ENCODE measurements at places on chromosomes 4 and X.

DNA sequence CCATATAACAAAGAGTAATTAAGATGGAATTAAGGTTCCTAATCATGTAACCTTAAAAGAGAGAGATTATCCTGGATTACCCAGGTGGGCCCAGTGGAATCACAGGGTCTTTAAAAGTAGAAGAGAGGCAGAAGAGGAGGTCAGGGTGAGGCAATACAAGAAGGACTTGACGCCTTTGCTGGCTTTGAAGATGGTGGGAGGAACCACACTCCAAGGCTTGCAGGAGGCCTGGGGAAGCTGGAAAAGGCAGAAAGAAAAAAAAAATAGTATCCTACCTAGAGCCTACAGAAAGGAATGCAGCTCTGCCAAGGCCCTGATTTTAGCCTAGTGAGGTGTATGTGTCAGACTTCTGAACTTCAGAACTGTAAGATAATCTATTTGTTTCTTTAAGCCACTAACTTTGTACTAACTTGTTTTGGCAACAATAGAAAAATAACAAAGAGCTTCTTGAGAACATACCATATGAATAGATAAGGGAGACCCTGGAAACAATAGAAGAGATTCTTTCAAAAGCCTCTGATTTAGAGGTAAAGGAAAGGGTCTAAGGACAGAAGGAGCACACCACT lies 229.9 kb upstream of the TTC29 start:
- DNase-seq, result no peak

- no peak for DNase-seq
These were observed 201.0 kb upstream of the STK26 start for GRCh38 chrX:131821945-131822622.

DNA sequence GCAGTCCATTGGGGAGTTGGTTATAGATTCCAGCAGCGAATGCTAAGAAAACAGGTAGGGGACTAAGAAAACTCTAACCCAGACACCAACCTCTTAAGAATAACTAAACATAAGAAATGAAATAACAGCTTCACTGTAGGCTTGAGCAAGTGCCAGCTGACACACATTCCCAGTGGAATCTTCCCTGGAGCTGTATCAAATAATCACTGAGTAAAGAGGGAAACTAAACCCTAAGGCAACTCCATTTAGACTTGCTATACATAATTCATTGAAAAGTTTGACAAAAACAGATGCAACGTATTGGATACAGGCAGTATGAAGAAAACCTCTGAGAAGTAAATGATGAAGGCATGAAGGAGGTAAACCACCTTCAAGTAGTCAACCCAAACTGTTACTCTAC lies 293.5 kb downstream of the OPHN1 start:
- DNase-seq, result no peak

DNA sequence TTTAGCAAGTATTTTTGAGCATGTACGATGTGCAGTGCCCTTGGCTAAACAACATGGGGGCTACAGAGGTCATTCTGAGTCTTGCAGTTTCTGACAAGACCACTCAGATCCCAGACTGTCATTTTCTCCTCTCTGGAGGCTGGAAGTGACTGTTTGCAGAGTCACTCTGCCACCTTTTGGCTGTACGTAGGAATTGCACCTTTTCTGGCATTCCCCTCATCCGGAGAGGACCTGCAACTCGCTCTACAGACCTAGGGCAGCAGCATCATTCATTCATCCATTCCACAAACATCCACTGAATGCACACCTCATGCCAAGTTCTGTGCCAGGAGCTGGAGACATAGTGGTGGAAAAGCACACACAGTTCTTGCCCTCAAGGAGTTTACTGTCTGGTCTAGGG lies 160.4 kb upstream of the GPR101 start:
- no peak for DNase-seq

DNA sequence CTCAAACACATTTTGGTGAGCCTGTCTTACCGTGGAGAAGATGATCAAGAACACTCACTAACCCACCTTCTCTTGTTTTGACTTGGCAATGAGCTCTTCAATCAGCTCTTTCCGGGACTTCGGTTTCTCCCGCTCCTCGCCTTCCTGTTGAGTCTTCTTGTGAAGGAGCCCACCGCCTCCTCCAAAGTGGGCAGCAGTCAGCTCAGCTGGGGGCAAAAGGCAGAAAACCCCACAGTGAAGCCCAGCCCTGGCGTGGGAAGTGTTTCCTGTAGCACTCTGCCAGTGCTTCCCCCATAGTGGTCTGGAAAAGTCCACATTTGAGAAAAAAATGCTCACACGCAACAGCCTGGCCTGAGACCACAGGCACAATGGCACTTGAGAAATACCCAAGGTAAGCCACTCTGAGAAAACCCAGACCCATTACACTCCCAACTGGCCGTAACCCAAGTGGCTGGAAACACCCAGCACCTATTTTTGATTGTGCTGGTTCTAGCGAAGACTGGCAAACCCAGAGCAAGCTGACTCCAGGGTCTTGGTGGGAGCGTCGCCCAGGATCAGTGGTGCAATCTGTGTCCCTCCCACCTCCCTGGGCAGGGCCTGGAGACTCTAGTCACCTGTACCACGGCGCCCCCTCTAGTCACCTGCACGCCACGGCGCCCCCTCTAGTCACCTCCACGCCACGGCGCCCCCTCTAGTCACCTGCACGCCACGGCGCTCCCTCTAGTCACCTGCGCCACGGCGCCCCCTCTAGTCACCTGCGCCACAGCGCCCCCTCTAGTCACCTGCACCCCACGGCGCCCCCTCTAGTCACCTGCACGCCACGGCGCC lies 8.6 kb downstream of the NOP14 start:
- DNase-seq, result no peak

DNA sequence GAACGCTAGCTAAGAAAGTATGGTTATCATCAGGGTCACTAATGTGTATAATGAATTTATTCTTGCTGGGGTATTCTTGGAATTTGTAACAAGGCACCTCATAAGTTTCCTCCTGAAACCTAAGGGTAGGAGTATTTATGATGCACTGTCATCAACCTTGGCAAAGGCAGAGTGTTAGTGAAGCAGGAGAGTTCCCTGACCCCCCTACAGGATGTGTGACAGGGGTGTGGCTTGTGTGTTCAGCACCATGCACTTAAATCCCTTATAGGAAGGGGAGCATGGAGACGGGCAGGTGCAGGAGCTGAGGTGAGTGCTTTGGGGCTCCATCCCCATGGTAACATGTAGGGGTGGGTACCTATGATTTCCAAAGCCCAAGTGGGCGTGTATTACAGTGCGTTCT lies 237.7 kb downstream of the GALNTL6 start:
- no peak for DNase-seq

DNA sequence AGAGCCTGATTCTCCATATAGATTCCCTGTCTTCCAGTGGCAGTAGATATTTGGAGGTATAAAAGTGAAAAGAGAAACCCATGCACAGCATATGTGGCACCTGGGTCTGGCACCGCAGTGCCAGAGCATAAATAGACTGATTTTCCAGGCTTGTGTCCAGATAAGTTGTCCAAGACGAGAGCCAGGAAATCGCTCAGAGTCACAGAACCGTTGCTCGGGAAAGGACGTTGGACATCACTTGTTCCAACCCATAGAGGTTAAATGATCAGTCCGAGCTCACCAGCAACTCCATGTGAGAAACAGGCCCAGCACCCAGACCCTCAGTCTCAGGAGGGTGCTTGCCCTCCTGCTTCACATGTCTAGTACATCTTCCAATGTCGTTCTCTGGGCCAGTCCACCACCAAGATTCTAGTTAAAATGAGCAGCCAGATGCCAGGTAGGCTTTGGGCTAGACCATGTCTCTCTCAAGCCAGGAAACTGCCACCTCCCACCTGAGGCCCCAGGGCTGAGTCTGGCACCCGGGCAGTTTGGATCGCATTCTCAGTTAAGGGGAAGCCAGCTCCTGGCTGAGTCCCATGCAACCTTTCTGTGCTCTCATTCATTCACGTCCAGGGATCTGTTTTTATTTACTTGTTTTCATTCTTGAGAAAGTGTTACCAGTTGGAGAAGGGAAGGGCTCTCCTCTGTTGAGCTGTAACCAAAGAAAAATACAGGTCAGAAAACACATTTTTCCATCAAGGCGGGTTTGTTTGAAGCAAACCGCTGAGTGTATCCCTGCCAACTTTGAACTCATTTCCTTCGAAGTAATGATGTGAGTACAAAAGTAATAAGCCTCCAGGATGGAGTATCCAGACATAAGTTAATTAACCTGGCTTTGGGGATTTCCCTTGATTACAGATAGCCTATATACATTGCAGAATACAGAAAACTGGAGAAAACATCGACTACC lies 91.7 kb downstream of the PHOX2B start:
- no peak for DNase-seq

DNA sequence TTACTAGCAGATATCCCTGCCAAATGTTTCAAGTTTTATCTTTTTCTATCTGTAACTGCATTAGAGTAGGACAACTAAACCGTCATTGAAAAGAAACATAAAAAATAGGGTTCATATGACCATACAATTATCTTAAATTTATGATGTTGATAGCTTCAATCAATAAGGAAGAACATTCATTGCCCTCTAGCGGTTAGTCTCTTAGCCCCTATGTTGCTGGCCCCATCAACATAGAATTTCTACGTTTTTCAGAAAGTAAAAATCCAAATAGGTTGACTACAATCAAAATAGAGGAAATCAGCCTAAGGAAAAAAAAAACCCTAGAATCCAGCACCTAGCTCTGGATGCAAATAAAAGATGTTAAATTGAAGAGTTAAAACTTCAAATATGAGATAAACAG lies 225.1 kb upstream of the ITM2A start:
- no peak for DNase-seq

DNA sequence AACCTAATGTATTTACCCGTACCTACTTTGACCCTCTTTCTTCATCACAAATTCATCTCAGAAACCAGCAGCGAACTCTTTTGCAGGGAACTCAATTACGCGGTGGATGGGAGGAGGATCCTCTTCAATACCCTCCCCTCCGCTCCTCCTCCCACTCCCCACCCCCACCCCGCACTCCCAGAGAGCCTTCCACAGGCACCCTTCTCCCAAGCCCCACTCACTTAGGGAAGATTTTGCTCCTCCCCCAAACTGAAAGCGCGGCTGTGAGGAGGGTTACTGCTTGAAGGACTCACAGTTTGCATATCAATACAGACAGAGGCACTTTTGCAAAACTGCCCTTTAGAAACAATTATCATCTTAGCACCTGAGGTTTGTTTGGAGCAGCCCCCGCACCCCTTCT lies 960 bp upstream of the IL1RAPL1 start:
- no peak for DNase-seq

DNA sequence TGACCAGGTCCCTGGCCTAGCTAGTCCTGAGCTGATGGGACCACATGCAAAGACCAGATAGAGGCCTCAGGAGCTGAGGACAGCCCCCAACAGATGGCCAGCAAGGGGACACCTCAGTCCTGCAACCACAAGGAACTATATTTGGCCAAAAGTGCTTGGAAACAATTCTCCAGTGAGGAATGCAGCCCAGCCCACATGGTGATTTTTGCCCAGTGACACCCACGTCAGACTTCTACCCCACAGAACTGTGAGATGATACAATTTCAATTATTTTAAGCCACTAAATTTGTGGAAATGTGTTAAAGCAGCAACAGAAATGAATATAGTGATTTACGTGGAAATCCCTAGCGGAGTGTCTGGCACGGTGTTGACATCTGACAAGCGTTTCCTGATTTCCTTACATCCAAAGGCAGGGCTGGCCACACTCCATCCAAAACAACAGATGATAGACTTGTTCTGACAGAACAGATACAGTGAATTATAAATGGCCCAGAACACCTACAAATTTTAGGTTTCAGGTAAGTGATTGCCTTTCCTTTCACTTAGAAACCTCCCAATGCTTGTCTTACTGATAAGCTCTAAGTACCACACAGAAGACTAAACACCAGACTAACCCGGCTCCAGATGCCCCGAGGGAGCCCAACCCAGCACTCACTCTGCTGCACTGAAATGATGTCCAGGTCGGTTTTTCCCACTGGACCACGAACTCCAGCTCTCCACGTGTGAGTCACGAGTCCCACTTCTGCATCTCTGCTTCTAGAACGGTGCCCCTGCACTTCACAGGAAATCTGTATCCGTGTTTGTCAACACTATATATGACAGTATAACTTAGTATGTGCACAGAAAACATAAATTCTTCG lies 5.8 kb downstream of the AFAP1 start:
- DNase-seq, result no peak

DNA sequence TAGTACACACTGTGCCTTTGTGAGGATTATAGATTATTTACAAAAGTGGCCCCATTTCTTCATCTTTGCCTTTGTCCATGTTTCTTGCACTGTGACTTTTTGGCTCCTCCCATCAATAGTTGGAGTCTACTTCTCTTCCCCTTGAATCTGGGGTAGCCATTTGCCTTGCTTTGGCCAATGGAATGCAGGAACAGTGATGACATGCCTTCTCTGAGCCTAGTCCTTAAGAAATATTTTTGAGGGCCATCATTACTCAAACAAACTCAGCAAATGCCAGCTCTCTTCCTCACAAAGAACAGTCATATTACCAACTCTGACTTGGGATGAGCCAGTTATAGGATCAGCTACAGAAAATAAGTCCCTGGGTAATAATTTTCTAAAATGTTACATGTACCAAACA lies 189.6 kb downstream of the FRMPD4 start:
- no peak for DNase-seq

GRCh38 chr4:94515365-94515764 lies 63.6 kb downstream of the PDLIM5 start:
- no peak for DNase-seq

DNA sequence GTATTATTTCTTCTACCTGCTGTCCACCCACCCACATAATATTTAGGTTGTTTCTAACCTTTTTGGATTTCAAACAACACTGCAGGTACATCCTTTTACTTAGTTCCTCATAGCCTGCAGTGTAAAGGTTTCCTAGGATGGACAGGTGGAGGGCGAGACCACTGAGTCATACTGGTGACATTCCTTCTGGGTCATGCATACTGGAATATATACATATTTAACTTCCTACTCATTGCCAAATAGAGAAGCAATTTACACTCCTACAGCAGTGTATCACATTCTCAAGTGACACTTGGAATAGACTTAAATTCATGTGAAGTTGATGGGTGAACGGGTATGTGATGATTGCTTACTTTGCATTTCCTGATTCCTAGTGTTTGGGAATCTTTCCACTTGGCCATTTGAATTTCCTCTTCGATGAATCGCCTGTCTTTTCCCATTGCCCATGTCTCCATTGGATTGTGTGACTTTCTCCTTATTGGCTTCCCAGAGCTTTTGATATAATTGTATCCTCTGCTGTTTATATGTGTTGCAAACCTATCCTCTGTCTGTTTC lies 8.2 kb upstream of the PPP2R2C start:
- DNase-seq, result no peak

DNA sequence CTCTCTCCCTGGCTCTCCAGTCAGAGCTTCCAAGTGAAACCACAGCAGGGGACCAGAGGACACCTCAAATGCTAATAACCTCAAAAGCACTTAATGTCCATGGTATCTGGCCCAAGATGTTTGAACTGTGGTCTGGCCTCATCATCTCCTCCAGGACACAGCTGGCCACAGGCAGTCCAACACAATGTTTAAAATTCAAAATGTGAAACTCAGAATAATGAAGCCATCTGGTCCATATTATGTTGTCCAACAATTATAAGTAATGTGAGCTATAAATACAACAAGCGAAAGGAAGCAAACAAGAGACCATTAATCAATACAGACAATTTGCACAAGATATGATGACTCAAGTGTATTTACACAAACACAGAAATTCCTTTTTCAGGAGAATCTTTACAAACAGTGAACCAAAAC lies 90.7 kb upstream of the S100G start:
- no peak for DNase-seq

GRCh38 chr4:182973511-182973911 lies 56.3 kb upstream of the DCTD start:
- DNase-seq, result no peak

All from activated naive CD8-positive, alpha-beta T cell treated with anti-CD3 and anti-CD28 coated beads, Interleukin-2, amount 50 U/mL, for 16 hours (primary cell).